ENCODE measurements at places on chromosomes 12 and 14.

DNA sequence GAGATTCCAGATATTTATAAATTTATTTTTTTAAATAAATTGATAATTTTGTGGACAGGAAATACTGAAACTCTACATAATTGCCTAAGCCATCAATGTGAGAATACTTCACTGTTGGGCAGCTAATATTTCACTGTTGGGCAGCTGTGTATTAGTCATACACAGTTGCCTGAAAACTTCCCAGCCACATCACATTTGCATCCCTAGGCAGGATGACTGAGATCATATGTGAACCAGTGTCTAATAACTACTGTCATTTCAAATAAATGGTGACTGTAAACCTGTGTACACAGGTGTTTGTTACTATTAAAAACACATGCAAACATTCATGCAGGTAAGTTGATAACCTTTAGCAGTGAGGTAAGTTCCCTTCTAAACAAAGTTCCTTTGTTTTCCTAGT is 43.9 kb downstream of the TMTC3 start:
- no peak for DNase-seq

- no peak for DNase-seq
Measured at GRCh38 chr14:22650960-22651521, 6.9 kb upstream of the OR6J1 start.

DNA sequence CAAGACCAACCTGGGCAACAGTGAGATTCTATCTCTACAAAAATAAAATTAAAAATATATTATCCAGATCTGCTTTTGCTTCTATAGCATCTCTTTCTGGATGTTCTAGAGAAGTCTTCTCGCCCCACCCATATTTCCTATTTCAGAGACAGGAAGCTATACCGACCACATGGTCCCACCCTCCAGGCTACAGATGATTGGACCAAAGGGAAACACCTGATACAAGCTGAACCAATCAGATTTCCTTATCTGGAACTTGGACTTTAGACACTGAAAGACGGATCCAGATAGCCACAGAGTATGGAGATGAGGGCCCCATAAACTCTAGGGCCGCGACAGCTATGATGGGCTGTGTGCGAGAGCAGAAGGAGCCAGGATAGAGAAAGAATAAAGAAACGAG is 48.7 kb downstream of the CCDC60 start:
- no peak for DNase-seq

GRCh38 chr12:103884316-103884715 is 43.3 kb upstream of the NT5DC3 start:
- no peak for DNase-seq

GRCh38 chr12:100450735-100451134 is 22.9 kb upstream of the NR1H4 start:
- no peak for DNase-seq

DNA sequence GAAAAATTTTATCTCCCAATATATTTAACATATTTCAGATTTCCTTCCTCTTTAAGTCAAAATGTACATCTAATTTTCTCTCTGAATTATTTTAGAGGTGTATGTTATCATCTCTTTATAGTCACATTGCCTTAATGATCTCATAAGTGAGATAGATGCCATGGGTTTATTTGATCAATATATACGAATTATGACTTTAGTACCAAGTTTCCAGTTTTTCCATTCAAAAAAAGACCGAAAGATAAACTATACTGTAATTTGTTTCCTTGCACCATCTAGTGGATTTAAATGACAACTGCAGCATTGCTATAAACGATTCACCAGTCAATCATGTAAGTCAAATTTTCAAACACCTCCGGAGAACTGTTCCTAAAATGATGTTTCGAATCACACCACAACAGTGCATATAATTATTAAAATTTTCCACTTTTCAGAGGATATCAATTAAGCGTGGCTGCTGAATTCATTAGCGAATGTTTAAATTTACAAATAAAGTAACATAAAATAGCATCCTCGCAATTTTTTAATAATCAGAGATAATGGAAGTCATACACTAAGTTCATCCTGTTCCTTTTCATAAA is 419 bp upstream of the ATXN7L3B start:
- DNase-seq = no peak

- DNase-seq = no peak
Measured at GRCh38 chr12:113359133-113359938, 949 bp downstream of the PLBD2 start.

DNA sequence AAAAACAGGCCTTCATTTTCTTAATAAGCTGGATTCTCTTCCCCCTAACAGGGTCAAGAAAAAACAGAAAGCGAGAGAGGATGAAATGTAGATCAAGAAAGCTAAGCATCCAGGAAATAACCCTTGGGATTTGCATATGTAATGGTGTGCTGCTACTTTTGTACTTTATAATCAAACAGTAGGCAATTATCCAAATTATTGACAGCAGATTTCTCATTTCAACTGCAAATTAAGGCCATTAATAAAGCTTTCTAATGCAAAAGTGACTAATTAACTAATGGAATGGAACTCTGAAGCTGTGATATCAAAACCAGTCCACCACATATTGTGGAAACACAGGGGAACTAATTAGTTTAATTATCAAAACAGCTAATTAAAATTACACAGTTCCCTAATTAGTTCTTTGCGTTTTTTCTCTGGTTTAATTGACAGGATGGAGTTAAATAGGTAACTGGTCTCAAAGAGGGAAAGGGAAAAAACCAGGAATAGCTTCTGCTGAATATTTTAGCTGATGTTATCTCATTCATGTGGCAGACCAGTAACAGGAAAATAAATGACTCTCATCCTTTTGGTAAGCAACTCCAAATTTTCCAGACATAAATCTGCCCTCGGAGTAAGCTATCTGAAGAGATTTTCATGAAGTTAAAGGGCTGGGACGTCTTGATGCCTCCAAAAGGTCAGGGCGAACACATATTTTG is 182.7 kb upstream of the LMO3 start:
- no peak for DNase-seq

- DNase-seq = no peak
Measured at GRCh38 chr14:90837355-90837754, 21.1 kb upstream of the TTC7B start.

- DNase-seq = no peak
Measured at GRCh38 chr12:22215467-22216253, 118.8 kb downstream of the ST8SIA1 start.

GRCh38 chr12:47281667-47282171 is 202.0 kb upstream of the AMIGO2 start:
- no peak for DNase-seq

GRCh38 chr14:34619471-34619870 is 10.5 kb downstream of the SNX6 start:
- no peak for DNase-seq

- DNase-seq = no peak
Measured at GRCh38 chr12:108333898-108334699, 5.0 kb downstream of the CMKLR1 start.

GRCh38 chr14:65916055-65916454 is 503.5 kb downstream of the FUT8 start:
- DNase-seq = no peak

GRCh38 chr12:131129839-131130238 is 176.1 kb downstream of the ADGRD1 start:
- no peak for DNase-seq

DNA sequence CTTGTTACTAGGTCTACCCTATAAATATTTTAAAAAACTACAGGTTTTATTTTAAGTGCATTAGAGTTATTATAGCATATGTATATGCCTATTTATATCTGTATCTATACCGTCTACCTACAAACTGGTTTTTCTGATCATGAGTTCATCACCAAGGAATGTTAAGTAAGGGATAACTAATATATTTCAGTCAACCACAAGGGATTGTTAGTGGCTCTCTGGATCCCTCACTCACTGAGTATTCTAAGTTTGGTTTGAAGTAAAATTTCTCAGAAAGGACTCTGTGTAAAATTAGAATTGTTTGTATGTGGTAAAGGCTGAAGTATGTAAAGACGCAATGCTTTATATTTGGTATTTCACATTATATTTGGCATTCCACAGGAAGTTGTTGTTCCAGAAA is 4.8 kb downstream of the EPYC start:
- no peak for DNase-seq

GRCh38 chr14:104271391-104271790 is 133.0 kb downstream of the KIF26A start:
- no peak for DNase-seq

DNA sequence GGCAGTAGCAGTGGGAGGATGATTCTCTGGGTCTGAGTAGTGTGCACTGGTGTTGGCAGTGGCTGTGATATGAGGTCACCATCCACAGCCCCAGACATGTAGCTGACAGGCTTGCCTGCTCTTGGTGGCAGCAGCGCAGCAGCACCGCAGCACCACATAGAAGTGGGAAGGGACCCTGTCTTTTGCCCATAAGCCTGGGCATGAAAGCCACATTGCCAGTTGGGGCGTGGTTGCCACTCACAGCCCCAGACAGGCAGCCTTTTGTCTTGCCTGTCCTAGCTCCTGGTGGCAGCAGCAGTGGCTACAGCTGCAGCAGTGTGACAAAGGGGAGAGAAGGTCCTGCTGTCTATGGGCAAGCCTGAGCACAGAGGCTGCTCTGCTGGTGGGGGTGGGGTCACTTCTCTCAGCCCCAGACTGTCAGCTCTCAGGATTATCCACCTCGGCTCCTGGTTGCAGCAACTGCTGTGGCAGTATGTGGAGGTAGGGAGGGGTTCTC is 71.5 kb downstream of the BRMS1L start:
- no peak for DNase-seq
